Cardiac muscle cell (in vitro differentiated cells and primary cell): ENCODE measurements at places on chromosomes 2 and 18.
A peak's percentile ranks its signal among the peaks of the same experiment; 100 is the strongest.

DNA sequence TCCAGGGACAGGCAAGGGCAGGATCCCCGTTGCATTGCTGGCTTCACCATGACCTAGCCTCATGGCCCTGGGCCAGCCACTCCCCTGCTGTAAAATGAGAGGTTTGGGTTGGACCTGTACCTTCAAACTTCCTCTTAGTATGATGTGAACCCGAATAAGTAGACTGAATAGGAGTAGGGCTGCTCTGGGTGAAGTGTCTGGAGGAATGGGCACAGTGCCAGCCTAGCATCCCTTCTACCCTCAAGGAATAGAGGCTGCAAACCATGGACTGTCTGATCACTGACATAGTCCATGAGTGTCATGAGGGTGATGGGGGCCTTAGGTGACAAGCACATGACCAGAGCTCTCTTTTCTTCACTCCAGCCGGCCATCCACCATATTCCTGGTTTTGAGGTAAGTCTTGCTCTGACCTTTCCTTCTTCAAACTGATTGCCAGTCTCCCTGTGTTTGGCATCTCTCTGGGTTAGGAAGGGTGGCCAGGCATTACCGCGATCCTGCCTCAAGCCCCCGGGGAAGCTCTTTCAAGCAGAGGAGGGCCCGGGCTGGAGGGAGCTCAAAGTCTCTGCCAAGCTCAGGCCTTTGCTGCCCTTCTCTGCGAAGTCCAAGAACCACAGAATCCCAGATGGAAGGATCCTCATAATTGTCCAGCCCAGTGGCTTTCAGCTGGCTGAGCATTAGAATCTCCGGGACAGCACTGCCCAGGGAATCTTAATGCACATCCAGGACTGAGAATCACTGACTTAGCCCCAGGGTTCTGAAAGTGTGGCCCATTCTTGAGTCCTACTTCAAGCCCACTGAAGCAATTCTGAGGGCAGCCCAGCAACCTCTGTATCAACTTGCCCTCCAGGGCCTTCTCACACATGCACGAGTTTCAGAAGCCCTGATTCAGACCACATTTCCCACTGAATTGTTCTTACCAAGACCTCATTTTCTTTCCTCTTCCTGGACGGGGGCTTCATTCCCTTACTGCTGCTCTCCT lies 148.1 kb downstream of the DYSF start:
- no peak for DNase-seq

- peak; percentile 88 for DNase-seq
Measured at GRCh38 chr2:120253021-120253882, 600 bp downstream of the RALB start.

DNA sequence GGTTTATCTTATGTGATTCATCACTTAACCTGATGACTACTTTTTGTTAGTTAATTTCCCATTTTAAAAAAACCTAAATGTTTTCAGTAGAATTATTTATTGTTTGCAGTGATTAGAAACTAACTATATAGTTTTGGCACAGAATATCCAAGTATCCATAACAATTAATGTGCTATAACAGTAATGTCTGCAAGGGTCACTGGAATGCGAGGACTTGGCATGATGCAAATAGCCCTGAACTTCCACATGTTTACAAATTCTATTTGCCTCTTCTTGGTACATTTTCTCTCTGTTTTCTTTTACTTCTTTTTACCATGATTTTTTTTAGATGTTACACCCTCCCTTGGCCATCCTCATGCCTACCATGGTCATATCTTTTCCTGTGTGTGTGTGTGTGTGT lies 49.3 kb upstream of the GALNT3 start:
- no peak for DNase-seq

DNA sequence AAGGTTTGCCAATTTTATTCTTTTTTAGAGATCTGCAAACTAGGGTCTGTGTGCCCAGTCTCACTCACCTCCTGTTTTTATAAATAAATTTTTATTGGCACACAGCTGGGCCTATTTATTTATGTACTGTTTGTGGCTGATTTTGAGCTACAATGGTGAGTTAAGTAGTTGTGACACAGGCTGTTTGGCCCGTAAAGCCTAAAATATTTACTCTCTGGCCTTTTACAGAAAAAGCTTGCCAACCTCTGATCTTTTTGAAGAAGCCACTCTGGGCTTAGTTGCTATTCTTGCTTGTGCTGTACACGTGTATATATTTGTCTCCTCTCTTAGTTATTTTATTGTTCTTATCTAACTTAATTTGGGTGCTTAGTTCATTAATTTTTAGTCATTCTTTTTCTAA lies 14.5 kb downstream of the NAB1 start:
- DNase-seq: no peak

DNA sequence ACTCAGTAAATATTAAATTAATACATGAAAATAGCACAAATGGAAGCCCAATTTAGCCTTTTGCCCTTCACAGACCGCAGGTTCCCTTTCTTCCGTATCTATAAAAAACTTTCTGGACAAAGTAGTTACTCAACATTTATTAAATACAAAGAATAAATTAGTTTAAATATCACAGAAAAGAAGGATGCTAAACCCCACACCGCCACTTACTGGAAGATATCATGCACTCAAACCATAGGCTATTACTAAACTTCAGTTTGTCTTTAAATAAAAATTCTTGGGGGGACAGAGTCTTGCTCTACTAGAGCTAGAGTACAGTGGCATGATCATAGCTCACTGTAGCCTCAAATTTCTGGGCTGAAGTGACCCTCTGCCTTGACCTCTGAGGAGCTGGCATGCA lies 120.7 kb upstream of the FHL2 start:
- DNase-seq: no peak

DNA sequence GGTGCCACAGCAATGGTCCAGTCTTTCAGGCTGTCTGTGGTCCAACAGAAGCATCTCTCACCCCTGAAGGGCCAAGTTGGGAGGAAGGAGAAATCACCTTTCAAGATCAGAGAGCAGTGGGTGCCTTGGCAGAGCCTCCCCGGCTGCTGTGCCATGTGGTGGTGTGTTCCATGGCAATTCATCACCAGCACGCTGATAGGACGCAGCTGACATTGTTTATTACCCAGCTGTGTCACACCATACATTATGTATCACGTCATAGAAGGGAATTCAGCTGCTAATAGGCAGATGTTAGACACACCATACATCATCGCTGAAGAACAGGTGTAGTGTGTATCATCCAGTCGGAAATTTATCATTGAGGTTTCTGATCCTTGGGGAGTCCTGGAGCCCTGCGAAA lies 29.6 kb upstream of the RPL31 start:
- no peak for DNase-seq

- peak; percentile 52 for DNase-seq
Measured at GRCh38 chr2:124316881-124317605, 292.0 kb downstream of the CNTNAP5 start.

DNA sequence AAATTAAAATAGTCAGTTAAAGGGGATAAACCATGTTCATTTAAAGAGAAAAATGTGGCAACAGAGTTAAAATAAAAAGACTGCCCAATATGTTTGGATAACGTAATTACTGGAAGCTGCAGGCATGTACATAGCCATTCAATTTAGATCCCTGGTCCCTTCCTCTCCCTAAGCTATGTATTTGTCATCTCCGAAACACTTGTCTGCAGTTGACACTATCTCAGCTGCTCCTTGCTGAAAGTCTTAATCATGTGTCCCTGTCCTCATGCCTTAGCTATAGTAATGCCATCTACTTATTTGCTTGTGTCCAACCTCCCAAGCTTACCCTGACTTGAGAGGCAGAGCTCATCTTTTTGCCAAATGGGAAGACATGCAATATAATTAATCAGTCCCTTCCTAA lies 173.8 kb upstream of the REV1 start:
- no peak for DNase-seq

GRCh38 chr2:38728694-38729093 lies 22.5 kb downstream of the SRSF7 start:
- DNase-seq: no peak

GRCh38 chr2:156909983-156910382 lies 347.5 kb upstream of the GALNT5 start:
- DNase-seq: no peak
